Aortic smooth muscle cell (primary cell): ENCODE measurements at places on chromosomes 4 and X. TPM values are rescaled to one million over a fixed set of nuclear protein-coding genes. Genes with fewer than 3 reads are reported as not detected.

Gene ASB12
- total RNA-seq, result 0.06 and 0.13 TPM in 2 replicates

Gene ABHD18
- 3.6 and 5.1 TPM in 2 replicates for total RNA-seq

Gene IL13RA1
- total RNA-seq, result 58.4 and 93.0 TPM in 2 replicates

Gene RHOXF2B
- total RNA-seq, result not detected in 2 replicates

Gene CT47B1
- not detected in 2 replicates for total RNA-seq
